ENCODE measurements at places on chromosomes 3 and 15.

- DNase-seq, result no peak
These were observed 195.0 kb downstream of the SPATA16 start for GRCh38 chr3:172946061-172946460.

DNA sequence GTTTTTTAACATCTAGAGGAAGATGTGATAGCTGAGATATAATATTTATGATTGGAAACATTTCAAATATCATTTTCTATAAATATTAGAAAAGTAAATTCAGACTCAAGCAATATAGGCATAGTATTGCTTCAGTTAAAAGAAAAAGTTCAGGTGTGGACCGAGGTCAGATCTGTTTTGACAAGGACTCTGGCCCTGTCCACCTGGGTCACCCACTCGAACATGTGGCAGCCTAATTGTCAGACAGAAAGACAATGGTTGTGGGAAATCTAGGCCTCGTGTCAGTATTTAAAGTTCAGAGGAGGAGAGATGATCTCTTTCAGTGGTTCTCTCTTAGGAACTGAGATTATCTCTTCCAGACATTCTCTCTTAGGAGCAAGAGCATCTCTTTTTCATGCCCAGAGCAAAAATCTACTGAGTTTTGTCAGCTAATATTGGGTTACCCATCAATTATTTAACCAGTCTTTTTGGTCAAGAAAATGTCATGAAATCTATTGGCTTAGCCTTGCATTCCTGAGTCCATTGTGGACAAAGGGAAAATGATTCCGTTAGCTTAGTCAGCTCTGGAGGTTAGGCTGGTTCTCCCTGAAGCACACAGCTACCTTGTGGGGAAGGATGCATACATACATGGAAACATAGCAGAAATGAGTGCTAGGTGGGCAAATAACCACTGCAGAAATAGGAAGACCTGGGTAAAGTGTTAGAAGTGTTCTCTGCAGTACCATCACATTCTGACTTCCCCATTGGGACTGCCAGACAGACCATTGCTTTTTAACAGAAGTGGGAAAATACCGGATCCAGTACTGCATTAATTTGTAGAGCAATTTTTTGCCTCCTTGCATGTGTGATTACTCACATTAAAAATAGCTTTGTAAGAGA, 343.3 kb downstream of the GRM7 start:
- DNase-seq, result no peak

- peak; percentile 57 for DNase-seq
These were observed 196.0 kb upstream of the TOPAZ1 start for GRCh38 chr3:44045476-44046275.

DNA sequence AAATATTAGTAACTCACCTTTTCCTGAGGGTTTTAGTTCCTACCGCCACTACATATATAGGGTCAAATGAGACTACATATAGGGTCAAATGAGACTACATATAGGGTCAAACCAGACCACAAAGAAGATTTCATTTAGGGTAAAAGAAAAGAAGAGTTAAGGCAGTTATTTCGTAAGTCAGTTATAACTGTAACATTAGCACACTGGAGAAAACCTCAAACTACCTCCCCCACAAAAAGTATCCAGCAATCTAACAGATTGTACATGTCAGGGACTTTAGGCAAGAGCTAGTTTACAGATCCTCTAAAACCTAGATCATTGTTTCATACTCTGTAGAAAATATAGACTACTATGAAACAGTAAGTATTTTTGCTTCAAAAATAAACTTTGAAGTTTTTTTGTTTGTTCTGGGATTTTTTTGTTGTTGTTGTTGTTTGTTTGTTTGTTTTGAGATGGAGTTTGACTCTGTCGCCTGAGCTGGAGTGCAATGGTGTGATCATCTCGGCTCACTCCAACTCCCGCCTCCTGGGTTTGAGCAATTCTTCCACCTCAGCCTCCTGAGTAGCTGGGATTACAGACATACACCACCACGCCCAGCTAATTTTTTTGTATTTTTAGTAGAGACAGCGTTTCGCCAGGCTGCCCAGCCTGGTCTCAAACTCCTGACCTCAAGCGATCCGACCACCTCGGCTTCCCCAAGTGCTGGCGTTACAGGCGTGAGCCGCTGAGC, 92.4 kb upstream of the CGNL1 start:
- no peak for DNase-seq

DNA sequence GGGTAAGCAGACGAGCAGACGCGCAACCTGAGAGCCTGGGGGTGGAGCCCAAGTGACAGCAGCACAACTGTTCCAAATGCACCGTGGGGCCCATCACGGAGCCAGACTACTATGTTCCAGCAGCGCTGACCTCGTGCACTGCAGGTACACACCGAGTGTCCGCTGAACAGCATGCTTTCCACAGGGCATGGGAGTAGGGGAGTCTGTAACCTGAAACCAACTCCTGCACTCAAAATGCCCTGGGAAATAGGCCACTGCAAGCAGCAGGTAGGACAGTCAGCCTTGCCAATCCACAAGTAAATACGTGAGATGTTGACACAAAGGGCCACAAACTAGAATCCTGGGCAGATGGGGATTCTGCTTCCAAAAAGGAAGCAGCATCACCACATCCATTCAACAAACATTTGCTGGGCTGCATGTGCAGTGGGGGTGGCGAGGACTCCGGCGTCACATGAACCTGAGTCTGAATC, 73.9 kb downstream of the TBC1D2B start:
- DNase-seq, result no peak

- DNase-seq, result no peak
These were observed 123.6 kb upstream of the DPH6 start for GRCh38 chr15:35669432-35670045.

DNA sequence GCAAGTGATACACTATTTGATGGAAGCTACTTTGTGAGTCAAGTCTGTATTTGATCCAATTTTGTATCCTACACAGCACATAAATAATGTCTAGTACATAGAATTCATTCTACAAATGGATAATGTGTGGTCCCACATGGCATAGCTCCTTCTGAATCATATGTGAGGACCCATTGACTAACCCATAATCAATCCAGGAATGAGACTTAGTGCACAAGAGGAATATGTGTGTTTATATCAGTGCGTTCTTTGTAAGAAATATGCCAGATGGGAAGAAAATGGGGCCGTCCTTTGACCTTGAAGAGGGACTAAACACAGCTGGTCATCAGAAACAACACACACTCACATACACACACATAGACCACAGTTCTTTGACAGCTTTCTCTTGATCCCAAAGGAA, 282.7 kb upstream of the SEMA6D start:
- no peak for DNase-seq

DNA sequence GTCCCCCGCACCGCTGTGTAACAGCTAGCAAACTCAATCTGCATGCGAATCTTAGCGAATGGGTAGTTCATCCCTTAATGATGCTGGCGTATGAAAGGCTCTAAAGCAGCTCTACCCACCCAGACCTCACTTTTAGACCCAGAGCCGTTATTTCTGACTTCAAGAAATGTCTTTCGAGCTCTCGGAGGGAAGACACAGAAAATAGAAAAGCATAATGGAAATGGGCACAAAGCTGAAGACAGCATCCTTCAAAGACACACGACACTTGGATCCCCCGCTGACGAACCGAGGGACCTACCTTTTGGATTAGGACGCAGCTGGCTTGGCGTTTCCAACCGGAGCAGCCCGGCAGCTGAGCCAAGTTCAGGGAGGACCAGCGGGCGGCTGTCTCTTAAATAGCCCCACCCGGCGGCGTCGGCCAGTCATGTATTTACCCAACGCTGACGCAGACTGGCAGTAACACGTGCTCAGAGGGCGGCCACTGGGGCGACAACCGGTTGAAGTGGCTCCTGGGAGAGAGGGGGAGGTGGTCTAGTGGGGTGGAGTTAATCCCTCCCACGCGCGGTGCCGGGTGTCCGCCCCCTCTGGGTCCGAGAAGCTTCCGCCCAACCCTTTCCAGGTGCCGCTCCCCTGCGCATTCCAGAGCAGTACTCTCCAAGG, 1.5 kb downstream of the CCK start:
- no peak for DNase-seq

- no peak for DNase-seq
These were observed 3.5 kb downstream of the TBC1D23 start for GRCh38 chr3:100264242-100264641.

- no peak for DNase-seq
These were observed 17.4 kb downstream of the ONECUT1 start for GRCh38 chr15:52772766-52773165.

- no peak for DNase-seq
These were observed 493.3 kb upstream of the NAALADL2 start for GRCh38 chr3:174365796-174366195.

All from GDM1 (cell line).